ENCODE measurements at places on chromosomes 4 and X.

DNA sequence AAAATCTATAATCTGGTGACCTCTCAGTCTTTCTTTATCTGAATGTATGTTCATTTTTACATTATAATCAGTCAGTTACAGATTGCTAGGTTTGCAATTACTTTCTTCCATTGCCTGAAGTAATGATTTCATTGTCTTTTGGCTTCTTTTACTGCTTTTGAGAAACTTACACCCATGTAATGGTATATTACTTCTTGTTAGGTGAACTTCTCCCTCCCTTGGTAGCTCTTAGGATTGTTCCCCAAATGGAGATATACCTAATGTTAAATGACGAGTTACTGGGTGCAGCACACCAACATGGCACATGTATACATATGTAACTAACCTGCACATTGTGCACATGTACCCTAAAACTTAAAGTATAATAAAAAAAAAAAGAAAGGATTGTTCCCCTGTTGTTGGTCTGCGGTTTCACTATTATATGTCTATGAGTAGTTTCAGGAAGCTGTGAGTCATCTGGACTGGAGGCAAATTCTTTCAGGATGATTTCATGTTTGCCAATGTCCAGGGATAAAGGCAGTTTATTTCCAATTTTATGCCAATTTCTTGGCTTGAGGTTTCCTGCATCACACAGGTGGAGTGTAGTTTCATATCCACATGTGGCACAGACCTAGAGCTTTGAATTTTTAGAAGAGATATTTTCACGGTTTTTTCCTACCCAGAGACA is 21.8 kb downstream of the SPANXC start:
- peak; percentile 4 for DNase-seq

- DNase-seq, result peak; percentile 6
Measured at GRCh38 chr4:180610324-180610723, 1632.9 kb upstream of the TENM3 start.

- DNase-seq, result no peak
Measured at GRCh38 chr4:184826691-184827270, 1.0 kb upstream of the ACSL1 start.

DNA sequence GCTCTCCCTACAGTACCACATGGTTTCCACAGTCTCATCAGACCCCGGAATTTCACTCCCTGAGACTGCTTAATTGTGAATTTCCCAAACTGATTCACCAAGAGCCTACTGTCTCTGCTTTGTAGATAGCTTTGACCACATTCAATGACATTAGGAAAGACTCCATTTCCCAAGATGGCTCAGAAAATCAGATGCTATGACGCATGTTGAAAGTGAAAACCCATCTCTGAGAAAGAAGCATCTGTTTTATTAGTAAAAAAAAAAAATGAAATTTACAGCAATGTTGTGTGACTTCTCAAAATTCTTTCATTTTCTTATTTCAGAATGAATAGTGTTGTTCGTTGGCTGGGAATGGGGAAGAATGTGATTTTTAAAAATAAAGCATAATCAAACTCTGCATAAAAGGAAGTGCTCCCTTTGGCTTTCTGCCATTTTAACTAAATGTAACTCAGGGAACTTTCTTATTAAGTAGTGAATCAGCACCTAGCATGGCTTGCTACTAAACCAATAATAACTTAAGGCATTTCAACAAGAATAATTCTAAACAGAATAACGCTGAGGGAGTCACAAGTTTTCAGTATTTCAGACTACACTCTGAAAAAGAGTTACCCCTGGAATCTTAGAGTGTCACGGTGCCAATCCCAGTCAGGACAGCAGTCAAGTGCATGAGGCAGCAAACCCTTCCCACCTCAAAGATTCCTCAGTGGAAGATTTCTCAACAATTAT is 97.4 kb upstream of the MYOZ2 start:
- DNase-seq, result no peak

DNA sequence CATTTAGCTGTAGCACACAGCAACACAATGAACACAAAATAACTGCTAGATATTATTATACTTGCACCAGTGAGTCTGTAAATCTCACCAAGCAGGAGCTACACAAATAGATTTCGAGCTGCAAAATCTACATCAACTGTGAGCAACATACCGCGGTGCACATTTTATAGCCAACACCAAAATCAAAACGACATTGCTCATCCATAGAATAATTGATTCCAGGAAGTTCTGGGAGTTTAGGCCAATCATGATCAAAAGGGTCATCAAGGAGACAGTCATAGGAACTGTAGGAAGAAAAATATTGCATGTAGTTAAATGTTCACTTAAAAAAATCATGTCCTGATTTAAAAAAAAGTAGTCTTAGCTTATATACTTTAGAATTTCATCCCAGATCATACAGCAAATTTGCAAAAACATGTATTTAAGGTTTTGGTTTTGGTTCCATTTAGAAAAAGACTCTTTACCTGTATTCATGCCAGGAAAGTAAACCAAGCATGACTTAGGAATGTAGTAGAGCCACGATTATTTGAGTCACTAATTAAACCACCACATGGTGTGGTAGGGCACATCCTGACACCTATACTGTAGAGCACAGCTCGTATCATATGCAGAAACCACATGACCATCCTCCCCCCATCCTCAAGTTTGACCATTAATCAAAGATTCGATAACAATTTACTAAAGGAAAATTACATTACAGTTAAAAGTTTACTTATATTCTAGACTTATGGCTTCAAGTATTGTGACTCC is 250.4 kb downstream of the ADAMTS3 start:
- no peak for DNase-seq

GRCh38 chr4:53195815-53196661 is 169.8 kb downstream of the SCFD2 start:
- DNase-seq, result no peak

- DNase-seq, result no peak
Measured at GRCh38 chr4:142556048-142556447, 290.1 kb downstream of the INPP4B start.

GRCh38 chr4:8577972-8578371 is 2.2 kb upstream of the GPR78 start:
- no peak for DNase-seq

- DNase-seq, result no peak
Measured at GRCh38 chrX:39766085-39766726, 331.6 kb downstream of the BCOR start.

DNA sequence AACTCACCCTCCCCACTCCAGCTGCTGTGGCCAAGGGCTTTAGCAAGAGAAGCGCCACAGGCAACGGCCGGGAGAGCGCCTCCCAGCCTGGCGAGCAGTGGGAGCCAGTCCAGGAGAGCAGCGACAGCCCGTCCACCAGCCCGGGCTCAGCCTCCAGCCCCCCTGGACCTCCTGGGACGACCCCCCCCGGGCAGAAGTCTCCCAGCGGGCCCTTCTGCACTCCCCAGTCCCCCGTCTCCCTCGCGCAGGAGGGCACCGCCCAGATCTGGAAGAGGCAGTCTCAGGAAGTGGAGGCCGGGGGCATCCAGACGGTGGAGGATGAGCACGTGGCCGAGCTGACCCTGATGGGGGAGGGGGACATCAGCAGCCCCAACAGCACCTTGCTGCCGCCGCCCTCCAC is 11.2 kb upstream of the HGFAC start:
- no peak for DNase-seq

DNA sequence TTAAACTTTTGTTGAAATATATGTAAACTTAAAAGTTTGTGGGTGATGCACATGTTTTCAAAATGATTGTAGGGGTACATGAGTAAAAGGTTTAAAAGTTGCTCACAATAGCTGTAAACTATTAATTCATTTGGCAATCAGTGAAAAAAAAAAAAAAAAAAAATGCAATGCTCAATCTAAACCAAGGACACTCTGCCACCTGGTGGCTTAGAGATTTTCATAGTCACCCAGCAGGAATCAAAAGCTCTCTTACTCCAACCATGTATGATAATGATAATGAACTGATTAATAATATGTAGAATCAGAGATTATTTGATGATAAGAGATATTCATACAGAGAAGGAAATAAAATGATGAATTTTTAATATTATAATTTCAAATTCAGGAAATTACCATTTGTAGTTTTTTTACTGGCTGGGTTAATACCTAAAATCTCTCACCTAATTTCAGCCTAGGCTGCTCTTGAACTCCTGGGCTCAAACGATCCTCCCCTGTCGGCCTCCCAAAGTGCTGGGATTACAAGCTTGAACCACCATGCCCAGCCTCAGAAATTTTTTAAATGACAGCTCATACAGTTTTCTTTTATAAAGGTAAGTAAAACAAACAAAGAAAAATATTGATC is 46.9 kb upstream of the SLC25A4 start:
- DNase-seq, result peak; percentile 47

GRCh38 chr4:53601251-53601764 is 10.0 kb upstream of the LNX1 start:
- DNase-seq, result no peak

DNA sequence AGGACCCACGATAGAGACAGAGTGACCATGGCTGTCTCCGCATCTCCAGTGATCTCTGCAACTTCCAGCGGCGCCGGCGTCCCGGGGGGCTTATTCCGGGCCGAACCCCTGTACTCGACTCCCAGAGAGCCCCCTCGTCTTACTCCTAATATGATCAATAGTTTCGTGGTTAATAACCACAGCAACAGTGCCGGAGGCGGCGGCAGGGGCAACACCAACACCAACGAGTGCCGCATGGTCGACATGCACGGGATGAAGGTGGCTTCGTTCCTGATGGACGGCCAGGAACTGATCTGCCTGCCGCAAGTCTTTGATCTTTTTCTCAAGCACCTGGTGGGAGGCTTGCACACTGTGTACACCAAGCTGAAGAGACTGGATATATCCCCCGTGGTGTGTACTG is 343 bp downstream of the DACH2 start:
- DNase-seq, result no peak

DNA sequence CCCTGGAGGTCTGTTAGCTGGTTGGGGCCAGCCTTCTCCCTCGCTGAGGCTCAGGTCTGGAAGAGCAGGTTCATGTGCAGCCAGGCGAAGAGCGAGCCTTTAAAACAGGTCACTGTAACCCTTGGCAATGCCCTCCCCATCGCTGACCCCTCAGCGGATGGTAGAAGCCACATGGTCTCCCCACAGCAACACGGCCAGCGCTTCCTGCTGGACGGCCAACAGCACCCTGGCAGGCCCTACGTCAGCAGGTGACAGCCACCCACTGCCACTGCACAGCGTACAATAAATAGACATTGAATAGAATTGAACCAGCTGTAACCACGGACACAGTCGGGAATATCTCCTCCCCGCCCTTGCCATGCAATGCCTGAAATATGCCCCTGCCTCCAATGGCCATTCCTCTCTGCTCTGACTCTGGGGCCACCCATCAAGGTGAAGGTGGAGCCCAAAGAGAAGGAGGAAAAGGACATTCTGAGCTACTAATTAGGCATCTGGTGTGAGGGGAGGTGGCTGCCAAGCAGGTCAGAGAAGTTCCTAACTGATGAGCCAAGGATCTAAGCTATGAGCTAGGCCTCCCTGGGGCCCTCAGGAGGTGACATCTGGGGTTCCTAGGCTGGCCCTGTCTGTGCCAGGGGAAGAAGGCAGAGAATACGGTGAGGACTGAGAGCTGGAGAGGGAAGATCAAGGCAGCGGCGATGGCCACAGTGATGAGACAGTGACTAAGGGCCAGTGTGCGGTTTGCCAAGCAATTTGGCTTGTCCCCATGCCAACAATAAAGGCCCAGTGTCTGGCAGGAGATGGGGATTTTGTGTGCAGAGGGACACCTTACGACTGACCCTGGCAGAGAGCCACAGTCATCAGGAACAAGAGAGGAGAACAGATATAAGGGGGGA is 202.3 kb downstream of the BCOR start:
- no peak for DNase-seq

GRCh38 chrX:54446084-54446483 is 5.9 kb downstream of the TSR2 start:
- DNase-seq, result no peak

DNA sequence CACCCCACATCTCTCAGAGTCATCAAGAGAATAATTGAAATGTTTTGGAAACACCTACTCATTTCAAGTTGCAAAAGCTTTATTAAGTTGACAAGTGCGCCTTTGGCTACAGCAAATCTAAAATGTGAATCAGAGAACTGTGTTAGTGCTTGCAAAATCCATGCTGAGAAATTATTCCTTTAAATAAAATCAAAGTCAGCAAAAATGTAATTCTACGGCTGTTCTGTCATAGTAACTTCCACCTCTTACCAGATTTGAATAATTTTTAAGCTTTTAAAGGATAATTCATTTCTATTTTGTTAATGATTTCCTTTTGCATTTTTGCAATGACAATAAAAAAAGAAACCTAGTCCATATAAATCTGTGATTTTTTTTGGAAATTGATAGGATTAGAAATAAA is 1779.1 kb downstream of the STIM2 start:
- no peak for DNase-seq

DNA sequence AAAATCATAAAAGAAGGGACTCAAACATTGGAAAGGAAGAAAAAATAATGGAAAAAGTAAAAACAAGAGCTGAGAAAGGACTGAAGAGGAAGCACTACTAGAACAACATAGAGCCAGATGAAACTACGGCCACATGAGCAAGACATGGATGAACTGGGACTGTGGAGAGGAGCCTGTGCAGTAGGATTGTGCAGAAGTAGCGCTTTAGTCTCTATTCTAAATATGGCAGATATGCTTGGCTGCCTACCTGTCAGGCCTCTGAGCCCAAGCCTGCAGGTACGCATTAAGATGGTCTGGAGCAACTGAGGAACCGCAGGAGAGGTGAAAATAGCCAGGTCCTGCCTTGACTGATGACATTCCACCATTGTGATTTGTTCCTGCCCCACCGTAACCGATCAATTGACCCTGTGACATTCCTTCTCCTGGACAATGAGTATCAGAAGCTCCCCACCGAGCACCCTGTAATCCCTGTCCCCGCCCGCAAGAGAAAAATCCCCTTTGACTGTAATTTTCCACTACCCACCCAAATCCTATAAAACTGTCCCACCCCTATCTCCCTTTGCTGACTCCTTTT is 154.3 kb downstream of the CAMK2D start:
- DNase-seq, result no peak

- no peak for DNase-seq
Measured at GRCh38 chrX:136057567-136057966, 72.3 kb downstream of the SLC9A6 start.

DNA sequence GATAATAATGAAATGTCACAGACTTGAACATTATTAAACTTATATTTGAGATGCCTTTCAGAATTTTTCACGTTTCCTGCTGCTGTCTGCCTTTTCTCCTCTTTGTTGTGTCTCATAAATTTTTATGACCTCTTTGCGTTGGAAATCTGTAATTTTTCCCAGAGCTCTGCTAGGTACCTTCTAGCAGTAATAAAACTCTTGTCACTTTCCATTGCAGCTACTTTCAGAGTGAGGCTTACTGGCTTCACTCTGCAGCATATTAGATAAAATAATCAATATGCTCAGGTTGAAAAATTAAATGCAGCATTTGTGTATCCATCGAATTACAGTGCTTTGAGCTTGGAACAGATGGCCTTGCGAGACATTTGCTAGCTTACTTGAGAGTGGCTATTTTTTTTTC is 689.0 kb downstream of the GRID2 start:
- DNase-seq, result no peak

- no peak for DNase-seq
Measured at GRCh38 chr4:144685911-144686310, 40.0 kb downstream of the HHIP start.

DNA sequence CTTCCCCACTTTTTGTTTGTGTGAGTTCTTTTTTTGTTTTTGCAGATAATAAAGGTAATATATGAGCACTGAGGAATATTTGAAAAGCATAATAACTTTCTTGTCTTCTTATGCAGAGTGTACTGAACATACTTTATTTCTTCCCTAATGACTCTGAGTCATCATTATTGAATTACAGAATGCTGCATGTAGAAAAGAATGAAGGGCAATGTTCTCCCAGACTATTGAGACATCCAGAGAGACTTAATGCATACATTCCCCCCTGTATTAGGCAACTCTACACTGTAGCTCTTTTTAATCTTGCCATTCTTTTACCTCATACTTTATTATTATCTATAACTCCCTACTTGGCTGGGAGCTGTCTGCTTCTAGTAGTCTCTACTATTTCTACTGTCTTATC is 240.5 kb upstream of the ANKRD50 start:
- no peak for DNase-seq
